ENCODE measurements at places on chromosomes 11 and 22. TPM values are rescaled to one million over a fixed set of nuclear protein-coding genes. Genes with fewer than 3 reads are reported as not detected.

P4HA3 gene
- total RNA-seq = not detected

- no peak overlapping the region for H3K27ac ChIP-seq
- no peaks in the 10 kb centered on the region for H3K27me3 ChIP-seq
- no peak for DNase-seq
These were observed 38.7 kb upstream of the E2F8 start for GRCh38 chr11:19279451-19279850.

DNA sequence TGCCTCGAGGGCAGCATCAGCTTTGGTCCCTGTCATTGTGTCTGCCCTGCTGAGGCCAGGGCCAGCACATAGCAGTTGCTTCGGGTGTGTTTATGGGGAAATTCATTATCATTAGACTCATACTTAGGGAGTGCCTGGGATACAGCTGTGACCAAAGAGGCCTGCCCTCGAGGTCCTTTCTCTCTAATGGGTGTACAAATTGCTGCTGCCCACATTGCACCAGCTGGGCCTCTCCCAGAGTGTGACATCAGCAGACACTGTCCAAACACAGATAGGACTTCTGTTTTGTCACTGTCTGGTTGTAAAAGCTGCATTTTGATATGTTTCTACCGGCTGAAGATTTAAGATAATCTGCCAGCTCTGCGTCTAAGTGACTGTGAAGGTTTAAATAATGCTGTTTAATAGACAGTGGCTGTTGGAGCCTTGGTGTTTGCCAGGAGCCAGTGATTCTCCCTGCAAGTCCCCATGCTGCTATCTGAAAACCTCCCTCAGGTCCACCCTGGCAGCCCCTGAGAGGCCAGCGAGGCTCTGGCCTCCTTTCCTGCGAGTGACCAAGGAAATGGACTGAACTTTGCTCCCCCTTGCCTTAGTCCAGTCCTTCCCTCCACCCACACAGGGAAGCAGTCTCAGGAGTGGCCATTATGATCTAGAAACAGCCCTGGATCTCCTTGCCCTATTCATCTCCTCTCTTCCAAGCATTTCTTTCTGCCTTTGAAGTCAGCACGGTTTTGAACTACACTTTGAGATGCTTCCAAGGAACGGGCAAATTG, 505.2 kb downstream of the TBC1D22A start:
- DNase-seq = no peak
- no peak overlapping the region for H3K4me3 ChIP-seq
- no peaks in the 10 kb centered on the region for H3K4me1 ChIP-seq
- no peaks in the 10 kb centered on the region for H3K36me3 ChIP-seq
- H3K27ac ChIP-seq = no peak overlapping the region
- H3K27me3 ChIP-seq = no peaks in the 10 kb centered on the region

- no peak overlapping the region for H3K27ac ChIP-seq
- H3K36me3 ChIP-seq = no peaks in the 10 kb centered on the region
- H3K27me3 ChIP-seq = no peaks in the 10 kb centered on the region
- DNase-seq = no peak
- H3K4me3 ChIP-seq = no peak overlapping the region
- no peaks in the 10 kb centered on the region for H3K4me1 ChIP-seq
These were observed 87.7 kb upstream of the RTL6 start for GRCh38 chr22:44585559-44586350.

DNA sequence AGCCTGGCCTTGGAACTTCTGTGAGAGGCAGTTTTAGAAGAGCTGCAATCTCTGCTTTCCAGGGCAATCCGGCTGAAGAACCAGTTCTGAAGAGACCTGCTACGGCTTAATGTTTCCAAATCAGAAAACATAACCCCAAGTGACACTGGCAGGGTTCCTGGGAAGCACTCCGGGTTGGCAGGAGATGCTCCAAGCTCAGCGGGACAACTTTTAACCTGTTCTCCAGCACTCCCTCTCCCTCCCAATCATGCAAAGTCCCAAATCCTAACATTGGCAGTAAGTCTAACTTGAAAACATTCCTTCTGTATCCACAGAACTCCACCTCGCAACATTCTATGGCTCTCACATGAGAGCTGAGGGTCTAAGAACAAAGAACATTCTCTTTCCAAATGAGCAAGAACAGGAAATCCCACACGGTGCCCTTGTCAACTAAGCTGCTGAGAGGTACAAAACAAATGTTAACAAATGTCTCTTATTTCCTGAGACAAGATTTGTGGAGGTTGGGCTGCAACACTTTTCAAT, 48.5 kb upstream of the MN1 start:
- H3K27me3 ChIP-seq = no peaks in the 10 kb centered on the region
- peak overlapping the region; percentile 59 for H3K27ac ChIP-seq
- no peak for DNase-seq
- peaks cover 21% of the 10 kb centered on the region for H3K4me1 ChIP-seq
- no peaks in the 10 kb centered on the region for H3K36me3 ChIP-seq
- no peak overlapping the region for H3K4me3 ChIP-seq

Measured in H1 (cell line).